Ureter (tissue), 1 donor: ENCODE measurements at places on chromosomes 4 and X.
A peak's percentile ranks its signal among the peaks of the same experiment; 100 is the strongest.

GRCh38 chr4:84719115-84719514, 136.2 kb downstream of the CDS1 start:
- DNase-seq, result no peak

- peak; percentile 46 for DNase-seq
These were observed 485 bp downstream of the AADAT start for GRCh38 chr4:170089274-170089667.

DNA sequence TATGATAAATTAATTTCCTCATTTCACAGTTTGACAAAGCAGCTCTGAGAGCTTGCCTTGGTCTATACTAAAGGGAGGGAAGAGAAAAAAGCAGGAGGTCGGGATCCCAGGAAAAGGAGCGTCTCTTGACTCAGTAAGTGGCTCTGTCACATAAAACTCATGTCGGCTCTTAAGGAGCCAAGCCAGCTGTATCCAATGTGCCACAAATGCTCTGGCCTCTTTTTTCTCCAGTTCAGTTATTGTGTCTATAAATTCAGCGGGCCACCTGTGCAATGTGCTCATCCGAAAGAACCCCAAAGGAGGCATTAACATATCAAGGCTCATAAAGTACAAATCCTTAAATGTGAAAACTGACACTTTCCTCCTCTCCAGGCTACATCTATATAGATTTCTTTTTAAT, 337.7 kb upstream of the FAM241A start:
- DNase-seq, result no peak

- DNase-seq, result no peak
These were observed 164.4 kb downstream of the FBXO8 start for GRCh38 chr4:174119051-174119450.

DNA sequence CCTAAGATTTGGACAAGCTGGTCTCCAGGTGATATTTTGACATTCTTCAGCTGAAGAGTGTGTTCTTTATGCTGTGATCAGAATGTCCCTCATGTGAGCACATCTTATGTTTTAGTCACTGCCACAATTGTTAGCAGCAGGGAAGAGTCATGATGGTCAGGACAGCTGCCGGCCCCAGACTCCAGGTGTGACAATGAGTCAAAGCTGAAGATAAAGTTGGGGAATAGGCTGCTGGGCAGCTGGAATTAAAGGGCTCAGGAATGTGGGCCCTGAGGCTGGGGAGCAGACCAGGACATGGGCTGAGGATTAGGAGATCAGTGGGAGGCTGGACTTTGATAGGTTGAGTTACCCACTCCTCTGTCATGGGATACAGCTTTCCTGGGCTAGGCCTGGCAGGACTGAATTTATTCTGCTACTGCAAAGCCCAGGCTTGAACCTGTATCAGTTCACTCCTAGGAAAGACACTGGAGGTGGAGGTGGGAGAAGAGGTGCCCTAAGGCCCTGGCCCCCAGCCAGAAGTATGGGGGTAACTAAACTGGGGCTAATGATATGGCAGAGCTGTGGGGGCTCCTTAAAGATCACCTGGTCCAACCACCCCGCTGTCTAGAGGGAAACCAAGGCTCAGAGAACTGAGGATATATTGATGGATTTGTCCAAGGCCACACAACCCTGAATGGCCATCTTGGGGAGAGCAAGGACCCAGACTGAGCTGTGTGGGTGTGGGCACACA, 119.5 kb downstream of the PJA1 start:
- DNase-seq, result peak; percentile 12
